Endothelial cell of umbilical vein (primary cell): ENCODE measurements at places on chromosomes 13 and 19.

GRCh38 chr19:51321799-51322198, 10.4 kb downstream of the IGLON5 start:
- no peaks in the 10 kb centered on the region for H3K27me3 ChIP-seq
- no peaks in the 10 kb centered on the region for H3K4me1 ChIP-seq
- no peak overlapping the region for H3K27ac ChIP-seq
- no peak overlapping the region for H3K4me3 ChIP-seq
- no peaks in the 10 kb centered on the region for H3K36me3 ChIP-seq

GRCh38 chr19:3608750-3609322, 2.2 kb upstream of the TBXA2R start:
- H3K27ac ChIP-seq = no peak overlapping the region
- H3K27me3 ChIP-seq = no peaks in the 10 kb centered on the region
- no peak overlapping the region for H3K4me3 ChIP-seq
- DNase-seq = peak; percentile 12
- peaks cover 23% of the 10 kb centered on the region for H3K4me1 ChIP-seq

- H3K27ac ChIP-seq = no peak overlapping the region
- H3K4me3 ChIP-seq = no peak overlapping the region
- no peaks in the 10 kb centered on the region for H3K36me3 ChIP-seq
- DNase-seq = no peak
- peaks cover 3% of the 10 kb centered on the region for H3K27me3 ChIP-seq
These were observed 112.1 kb downstream of the ZIC5 start for GRCh38 chr13:99859178-99860177.

GRCh38 chr19:1566392-1567115, 1.6 kb downstream of the MEX3D start:
- peaks cover 3% of the 10 kb centered on the region for H3K36me3 ChIP-seq
- peak; percentile 81 for DNase-seq
- H3K4me3 ChIP-seq = peak overlapping the region; percentile 99
- peaks cover 8% of the 10 kb centered on the region for H3K4me1 ChIP-seq
- peak overlapping the region; percentile 96 for H3K27ac ChIP-seq
